ENCODE measurements at places on chromosomes 2 and 18.

GRCh38 chr2:181420259-181421130 is 36.7 kb upstream of the ITGA4 start:
- DNase-seq: no peak

DNA sequence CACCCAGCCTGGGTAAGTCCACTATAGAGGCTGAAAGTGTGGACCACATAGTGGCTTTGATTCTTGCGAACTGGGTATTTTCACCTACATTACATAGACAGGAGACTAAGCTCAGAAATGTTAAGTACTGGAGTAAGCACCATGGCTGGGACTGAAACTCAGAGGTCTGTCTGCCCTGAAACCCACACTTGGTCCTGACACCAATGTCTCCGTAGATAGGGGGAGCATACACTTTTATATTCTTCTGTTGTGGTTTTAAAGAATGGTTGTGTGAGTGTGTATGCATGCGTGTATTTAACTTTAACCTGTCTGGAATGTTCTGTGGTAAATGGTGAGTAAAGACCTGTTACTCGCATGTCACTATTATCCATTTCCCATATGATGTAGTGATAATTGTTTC is 10.3 kb upstream of the NPPC start:
- no peak for DNase-seq

- DNase-seq: no peak
Measured at GRCh38 chr2:19887510-19887909, 14.3 kb downstream of the TTC32 start.

DNA sequence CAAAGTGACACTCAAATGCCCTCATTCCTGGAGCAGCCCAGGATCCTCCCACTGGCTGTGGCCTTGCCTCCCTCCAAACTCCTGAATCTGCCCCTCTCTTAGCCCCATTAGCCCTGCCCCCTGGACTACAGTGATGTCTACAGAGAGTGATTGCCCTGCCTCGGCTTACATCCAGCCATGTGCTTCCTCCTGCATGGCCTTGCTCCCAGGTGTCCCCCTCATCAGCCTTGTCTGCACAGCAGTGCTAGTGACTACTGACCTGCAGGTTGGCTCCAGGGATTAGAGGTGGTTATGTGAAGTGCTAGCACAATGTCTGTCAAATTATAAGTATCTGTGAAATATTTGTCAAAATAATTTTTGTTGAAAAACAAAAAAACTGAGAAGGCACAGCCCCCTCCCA is 259.1 kb upstream of the MYT1L start:
- DNase-seq: no peak

DNA sequence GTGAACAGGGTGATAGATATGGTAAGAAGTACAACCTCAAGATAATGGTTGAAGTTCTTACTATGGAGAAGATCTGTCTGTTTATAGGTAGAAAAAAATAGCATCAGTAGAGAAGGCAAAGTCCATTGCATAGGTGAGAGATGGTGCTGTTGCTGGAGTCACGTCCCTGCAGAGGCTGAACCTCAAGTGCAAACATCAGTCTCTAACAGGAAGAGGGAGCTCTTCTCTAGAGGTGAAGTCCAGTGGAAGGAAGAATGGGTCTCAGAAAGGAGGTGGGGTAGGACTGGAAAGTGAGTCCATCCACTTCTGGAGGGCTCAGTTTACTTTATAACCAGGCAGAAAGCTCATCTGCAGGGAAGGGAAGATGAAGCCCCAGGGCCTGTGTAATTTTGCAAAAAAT is 337.7 kb downstream of the MEIS1 start:
- no peak for DNase-seq

DNA sequence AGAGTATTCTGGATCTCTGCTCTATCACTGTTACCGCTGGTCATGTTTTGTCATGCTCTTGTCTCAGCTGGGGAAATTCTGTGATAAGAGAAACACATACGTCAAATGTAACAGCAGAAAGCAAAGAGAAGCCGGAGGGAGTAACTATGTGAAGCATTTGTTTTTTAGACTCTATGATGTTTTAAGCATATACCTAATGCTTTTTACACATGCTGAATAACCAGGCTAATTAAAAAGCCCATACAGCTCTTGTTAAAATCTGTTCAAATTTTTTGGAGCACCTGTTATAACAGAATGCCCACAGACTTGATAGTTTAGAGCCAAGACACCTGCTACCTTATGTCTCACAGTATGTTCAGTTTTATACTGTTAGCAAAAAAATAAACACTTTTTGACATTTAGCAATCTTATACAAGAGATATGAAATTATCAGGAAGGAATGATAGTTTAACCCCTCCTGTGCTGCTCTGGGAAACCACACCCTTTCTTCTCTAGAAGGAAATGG is 92.3 kb upstream of the TANK start:
- no peak for DNase-seq

DNA sequence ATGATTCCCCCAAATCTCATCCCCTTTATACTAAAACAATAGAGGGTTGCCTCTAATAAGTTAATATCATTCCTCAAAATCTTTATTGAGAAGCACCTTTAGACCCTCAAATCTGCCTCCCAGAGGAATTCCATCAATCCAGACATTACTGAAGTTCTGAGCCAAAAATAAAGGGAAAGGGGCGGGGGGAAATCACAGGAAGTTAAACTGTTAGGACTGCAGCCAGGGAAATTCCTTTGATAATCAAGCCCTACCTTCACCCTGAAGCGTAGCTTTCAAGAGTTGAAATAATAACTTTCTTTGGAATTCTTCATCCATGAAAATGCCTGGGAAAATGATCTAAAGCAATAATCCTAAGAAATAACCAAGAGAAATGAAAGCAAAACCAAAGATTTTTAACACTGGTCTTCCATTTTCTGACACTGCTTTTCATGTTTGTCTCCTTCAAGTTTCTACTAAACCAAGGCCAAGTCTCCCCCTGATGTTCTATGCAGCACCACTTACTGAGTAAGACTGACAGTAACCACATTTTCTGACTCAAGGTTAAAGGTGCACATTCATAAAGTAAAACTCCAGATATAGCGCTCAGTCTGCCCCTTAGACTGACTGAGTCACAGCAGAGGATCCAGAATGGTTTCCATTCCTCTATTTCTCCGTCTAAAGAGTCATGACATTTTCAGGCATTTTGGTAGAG is 78.2 kb downstream of the TCF4 start:
- no peak for DNase-seq

GRCh38 chr2:107436281-107436680 is 390.4 kb upstream of the RGPD4 start:
- no peak for DNase-seq

GRCh38 chr2:236691799-236692167 is 122.2 kb downstream of the ACKR3 start:
- DNase-seq: peak; percentile 13

DNA sequence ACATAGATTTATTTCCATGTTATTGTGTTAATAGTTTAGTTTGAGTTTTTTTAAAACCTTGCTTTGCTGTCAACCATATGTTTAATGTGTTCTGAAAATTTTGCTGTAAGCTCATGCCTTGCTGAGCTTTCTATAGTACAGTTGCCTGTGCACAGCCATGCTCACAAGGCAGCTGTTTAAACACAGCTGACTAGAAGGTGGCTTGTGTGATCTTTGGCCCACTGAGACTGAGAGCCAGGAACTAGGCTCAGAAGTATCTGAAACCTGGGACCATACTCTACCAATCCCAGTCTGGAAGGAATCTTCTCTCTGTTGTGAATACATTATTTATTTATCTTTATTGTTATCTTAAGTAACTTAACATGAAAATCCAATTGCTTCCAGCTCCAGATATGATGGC is 350.5 kb downstream of the KIAA1328 start:
- DNase-seq: no peak

- DNase-seq: no peak
Measured at GRCh38 chr2:96816836-96817702, 1.0 kb downstream of the CNNM3 start.

DNA sequence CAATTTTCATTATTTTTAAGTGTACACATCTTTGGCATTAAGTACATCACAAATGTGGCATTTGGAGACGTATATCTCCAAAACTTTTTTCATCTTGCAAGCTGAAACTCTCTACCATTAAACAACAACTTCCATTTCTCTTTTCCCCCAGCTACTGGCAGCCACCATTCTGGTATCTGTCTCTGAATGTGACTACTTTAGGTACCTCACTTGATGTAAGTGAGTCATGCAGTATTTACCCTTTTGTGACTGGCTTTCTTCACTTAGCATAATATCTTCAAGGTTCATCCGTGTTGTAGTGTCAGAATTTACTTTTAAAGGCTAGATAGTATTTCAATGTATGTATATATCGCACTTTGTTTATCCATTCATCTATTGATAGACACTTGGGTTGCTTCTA is 17.0 kb downstream of the BABAM2 start:
- DNase-seq: no peak

DNA sequence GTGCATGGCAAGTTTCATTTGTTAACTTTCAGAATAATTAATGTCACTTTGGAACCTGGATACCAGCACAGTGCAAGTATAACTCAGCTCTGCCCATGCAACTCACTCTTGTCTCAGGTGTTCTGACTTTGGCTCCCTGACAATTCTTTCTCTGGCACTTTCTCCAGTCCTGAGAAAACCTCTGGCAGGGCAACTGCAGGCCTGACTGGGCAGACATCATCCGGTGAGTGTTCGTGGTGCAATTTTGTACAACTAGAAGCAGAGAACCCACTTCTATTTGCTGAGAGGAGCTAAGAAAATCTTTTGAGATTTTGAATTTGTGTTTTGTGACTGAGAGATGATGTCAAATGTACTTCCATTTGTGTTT is 143.0 kb downstream of the AQP4 start:
- no peak for DNase-seq

- DNase-seq: no peak
Measured at GRCh38 chr2:28423856-28424605, 31.4 kb downstream of the FOSL2 start.

DNA sequence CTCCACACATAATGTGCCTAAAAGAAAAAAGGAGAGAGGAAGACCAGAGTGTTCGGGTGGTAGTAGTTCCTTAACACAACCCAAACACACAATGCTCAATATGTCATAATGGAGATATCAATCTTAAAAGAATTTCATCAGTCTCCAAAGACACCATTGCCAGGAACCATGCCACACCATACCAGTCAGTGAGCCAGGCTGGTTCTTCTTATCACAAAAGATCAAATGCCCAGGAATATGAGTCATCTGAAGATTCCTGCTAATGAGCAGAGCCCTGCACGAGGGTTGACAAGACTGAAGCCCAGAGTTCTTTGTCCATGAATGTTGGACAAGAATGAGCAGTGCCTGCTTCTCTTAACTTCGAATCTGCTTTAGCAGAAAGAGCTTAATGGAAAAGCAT is 262.3 kb downstream of the ZNF516 start:
- DNase-seq: no peak

DNA sequence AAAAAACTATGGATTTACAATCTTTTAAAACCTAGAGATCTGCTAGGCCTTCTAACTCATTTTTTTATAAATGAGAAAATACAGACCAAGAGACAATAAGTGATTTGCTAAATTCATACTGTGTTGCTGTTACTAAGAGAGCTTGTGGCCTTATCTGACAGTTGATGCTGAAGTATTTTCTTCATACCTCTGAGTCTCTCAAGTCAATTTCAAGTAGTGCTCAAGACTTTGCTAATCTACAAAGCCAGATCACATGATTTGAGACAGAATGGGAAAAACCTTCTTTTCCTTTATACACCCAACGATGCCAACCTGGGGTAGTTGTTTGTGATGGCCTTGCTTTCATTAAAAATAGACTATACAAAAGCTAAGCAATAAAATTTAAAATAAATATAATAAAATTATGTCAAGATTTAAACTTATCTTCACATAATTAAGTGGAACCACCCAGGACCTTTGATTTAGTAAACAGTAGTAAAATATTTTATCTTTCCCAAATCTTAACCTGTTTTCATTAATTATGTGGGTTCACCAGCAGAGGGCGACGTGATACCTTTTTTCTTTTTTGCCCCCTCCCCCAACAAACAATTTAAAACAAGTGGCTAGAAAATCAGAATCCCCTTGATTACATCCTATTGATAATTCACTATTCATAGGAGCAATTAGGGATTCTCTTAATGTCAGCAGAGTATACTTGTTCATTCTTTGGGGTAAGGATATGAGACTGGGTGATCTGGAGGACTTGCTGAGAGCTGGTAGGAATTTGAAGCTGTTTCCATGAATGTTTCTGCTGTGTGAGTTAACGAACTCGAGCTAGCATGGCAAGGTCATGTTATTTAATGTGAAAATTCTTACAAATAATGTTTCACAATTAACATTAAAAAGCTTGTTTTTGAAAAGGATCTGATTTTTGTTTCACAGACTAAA is 49.6 kb upstream of the SLC5A7 start:
- no peak for DNase-seq

DNA sequence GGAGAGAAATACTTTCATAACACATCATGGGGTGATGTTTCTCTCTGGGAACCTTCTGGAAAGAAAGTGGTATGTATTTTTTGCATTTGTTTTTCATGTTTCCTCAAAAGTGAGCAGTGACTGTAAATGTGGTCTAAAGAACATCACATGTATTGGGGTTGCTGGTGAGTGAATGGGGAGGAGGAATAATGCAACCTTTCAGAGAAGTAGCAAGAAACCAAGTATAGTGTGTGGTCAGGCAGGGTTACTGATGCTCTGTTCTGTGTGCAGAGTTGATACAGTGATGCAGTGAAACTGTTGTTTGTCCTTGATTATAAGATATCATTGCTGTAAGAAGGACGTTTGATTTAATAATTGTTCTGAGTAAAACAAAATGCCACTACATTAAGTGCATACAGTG is 24.1 kb downstream of the ADNP2 start:
- no peak for DNase-seq

Data from activated effector memory CD4-positive, alpha-beta T cell treated with anti-CD3 and anti-CD28 coated beads, Interleukin-2, amount 50 U/mL, for 16 hours (primary cell).